ENCODE measurements at places on chromosomes 1 and 21. TPM values are rescaled to one million over a fixed set of nuclear protein-coding genes. Genes with fewer than 3 reads are reported as not detected.

DNA sequence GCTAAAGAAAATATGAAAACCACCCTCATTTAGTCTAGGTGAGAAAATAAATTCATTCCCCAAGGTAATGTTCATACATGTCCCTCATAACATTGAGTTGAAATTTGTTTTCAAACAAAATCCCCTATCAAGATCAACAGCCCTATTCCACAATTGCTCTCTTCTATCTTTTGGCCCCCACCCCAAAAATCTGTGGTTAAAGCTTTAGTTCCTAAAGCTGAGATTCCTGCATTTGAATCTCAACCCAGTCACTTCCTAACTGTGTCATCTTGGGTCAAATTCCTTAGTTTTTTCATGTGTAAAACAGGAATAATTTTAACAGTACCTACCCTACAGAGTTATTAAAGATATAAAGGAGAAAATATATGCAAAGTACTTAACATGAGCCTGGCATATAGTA is 22.0 kb downstream of the KIAA0319L start:
- no peak for DNase-seq

DNA sequence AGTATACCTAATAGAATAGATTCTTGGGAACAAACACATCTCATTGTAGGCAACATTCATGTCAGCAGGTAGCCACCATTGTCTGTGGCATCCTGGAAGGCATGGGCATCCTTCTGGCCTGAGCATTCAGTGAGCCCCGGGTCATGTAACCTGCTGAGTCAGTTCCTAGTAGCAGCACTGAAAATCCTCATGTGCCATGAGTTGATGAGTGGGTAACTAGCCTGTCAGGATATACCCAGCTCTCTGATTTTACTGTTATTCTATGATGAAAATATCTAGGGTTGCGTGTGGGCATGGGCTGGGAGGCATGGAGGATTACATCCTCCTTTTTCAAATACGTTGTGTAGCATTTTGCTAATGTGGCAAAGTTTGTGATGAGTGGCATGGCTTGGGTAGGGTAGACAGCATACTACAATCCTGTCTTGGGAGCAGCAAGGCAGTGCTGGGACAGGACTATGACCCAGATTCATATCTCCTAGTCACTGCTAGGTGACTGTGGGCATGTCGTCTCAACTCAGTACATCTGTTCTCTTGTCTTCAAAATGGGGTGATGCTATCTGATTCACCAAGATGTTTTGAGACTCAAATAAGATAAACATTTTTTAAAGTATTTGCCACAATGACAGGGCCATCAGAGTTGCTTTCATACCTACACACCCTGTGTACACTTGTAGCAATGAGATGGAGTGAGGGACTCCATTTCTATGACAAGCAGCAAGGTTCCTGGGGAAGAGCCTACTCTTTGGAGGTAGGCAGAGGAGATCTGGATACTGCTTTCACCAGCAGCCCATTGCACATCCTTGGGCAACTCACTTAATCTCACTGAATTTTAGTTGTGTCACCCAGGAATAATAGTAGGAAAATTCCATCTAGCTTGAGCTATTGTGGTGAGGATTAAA is 62.5 kb downstream of the CD58 start:
- no peak for DNase-seq

WNT3A gene
- total RNA-seq, result not detected

COL11A1 gene
- under 0.01 TPM for total RNA-seq

GRCh38 chr1:195663549-195664280 is 944.5 kb downstream of the KCNT2 start:
- peak; percentile 81 for DNase-seq

Data from bronchial epithelial cell (primary cell).